ENCODE measurements at places on chromosomes 16 and 17. TPM values are rescaled to one million over a fixed set of nuclear protein-coding genes. Genes with fewer than 3 reads are reported as not detected.

KRTAP9-8 gene
- total RNA-seq = not detected

NT5M gene
- 10.1 TPM for total RNA-seq

ARL5C gene
- total RNA-seq = not detected

- H3K4me3 ChIP-seq = no peak overlapping the region
- peaks cover 12% of the 10 kb centered on the region for H3K36me3 ChIP-seq
- H3K4me1 ChIP-seq = no peaks in the 10 kb centered on the region
- no peak for DNase-seq
Measured at GRCh38 chr17:46722662-46723285, 95.7 kb downstream of the WNT3 start.

MPP3 gene
- total RNA-seq = 5.9 TPM

- no peak overlapping the region for H3K27ac ChIP-seq
- peaks cover 66% of the 10 kb centered on the region for H3K36me3 ChIP-seq
- no peak for DNase-seq
- no peak overlapping the region for H3K4me3 ChIP-seq
- peaks cover 24% of the 10 kb centered on the region for H3K4me1 ChIP-seq
Measured at GRCh38 chr16:24118126-24118821, 137.9 kb upstream of the CACNG3 start.

SLC13A2 gene
- total RNA-seq = 0.13 TPM

- DNase-seq = no peak
- no peaks in the 10 kb centered on the region for H3K4me1 ChIP-seq
- H3K36me3 ChIP-seq = no peaks in the 10 kb centered on the region
- no peaks in the 10 kb centered on the region for H3K27me3 ChIP-seq
Measured at GRCh38 chr17:51427323-51427811, 167.0 kb downstream of the UTP18 start.

PYDC1 gene
- total RNA-seq = not detected

GRCh38 chr17:9987779-9988585 lies 82.9 kb upstream of the RCVRN start:
- no peaks in the 10 kb centered on the region for H3K4me1 ChIP-seq
- H3K4me3 ChIP-seq = no peak overlapping the region
- DNase-seq = peak; percentile 55
- H3K27ac ChIP-seq = no peak overlapping the region

MT1F gene
- total RNA-seq = not detected

GRCh38 chr16:27434141-27435051 lies 32.4 kb downstream of the IL21R start:
- H3K4me3 ChIP-seq = no peak overlapping the region
- H3K27me3 ChIP-seq = peaks cover 13% of the 10 kb centered on the region
- no peak for DNase-seq
- peaks cover 12% of the 10 kb centered on the region for H3K4me1 ChIP-seq
- no peak overlapping the region for H3K27ac ChIP-seq

DNA sequence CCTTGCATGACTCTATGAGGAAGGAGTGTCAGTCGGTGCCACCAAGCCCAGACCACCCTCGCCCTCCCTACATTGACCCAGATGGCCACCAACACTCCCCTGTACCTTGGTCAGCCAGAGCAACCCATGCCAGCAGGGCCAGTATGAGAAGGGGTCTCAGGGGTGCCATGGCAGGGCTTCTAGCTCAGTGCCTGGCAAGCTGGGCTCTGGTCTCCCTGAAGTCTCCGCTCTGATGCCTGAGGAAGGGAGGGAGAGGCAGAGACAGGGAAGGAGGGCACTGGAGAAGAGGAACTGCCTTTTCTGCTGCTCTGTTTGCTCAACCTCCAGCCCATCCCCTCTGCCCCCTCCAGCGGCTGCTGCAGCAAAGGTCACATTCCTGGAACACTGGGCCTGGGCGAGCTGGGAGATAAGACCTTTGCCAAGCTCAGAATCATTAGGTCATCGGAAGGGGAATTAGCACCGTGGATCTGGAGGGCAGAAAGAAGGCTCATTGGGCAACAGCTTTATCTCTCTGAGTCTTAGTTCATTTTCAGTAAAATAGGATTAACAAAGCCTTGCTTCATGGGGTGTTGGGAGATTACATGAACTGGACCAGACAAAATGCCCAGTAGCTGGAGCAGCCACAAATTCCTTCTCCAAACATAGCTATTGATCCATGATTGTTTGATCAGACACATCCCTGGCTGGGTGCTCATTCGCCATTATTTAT lies at the start of gene VTN:
Gene VTN, minus strand, starts transcription at position 273 of the 709 bp plus-strand sequence. Its CDS starts 104 bp downstream, at position 169.
- H3K27me3 ChIP-seq = no peaks in the 10 kb centered on the region
- peaks cover 16% of the 10 kb centered on the region for H3K4me1 ChIP-seq
- peak within 1 kb of the TSS; percentile 29 for H3K4me3 ChIP-seq

- H3K4me3 ChIP-seq = peak within 1 kb of the TSS; percentile 77
- H3K27ac ChIP-seq = peak within 1 kb of the TSS; percentile 77
- H3K27me3 ChIP-seq = no peaks in the 10 kb centered on the region
- DNase-seq = peak; percentile 96
Measured at GRCh38 chr17:79777894-79778503, at the start of gene CBX2. CBX2 (plus strand) TSS chr17:79778148; CDS start chr17:79778236, 88 bp downstream.

DNA sequence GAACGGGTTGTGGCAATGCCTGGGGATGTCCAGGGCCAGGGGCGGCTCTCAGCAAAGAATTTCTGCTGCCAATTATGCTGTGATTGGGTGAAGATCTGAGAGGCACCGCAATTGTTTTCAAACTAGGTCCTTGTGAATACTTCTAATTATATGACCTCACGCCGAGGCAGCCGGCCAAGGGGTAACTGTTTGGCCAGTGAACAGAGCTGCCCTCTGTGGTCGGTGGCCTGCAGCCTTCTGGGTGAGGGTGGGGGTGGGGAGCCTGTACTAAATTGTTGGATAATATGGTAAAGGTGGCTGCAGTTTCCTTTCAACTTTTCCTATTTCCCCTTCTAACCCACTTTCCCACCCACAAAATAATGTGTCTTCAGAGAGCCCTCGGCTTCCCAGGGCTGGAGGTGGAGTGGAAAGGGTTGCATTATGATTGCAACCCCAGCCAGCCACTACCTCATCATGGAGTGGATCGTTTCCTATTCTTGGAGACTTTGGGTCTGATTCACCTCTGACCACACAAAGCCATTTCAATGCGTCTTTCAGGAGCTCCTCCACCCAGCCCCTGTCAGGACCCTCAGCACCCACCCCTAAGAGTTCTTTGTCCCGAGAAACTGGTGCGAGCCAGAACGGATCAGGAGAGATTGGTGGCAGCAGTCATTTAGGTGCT lies 2.0 kb upstream of the DNAI2 start:
- no peaks in the 10 kb centered on the region for H3K36me3 ChIP-seq
- no peak for DNase-seq
- no peak overlapping the region for H3K4me3 ChIP-seq
- H3K27me3 ChIP-seq = peaks cover 82% of the 10 kb centered on the region

DNA sequence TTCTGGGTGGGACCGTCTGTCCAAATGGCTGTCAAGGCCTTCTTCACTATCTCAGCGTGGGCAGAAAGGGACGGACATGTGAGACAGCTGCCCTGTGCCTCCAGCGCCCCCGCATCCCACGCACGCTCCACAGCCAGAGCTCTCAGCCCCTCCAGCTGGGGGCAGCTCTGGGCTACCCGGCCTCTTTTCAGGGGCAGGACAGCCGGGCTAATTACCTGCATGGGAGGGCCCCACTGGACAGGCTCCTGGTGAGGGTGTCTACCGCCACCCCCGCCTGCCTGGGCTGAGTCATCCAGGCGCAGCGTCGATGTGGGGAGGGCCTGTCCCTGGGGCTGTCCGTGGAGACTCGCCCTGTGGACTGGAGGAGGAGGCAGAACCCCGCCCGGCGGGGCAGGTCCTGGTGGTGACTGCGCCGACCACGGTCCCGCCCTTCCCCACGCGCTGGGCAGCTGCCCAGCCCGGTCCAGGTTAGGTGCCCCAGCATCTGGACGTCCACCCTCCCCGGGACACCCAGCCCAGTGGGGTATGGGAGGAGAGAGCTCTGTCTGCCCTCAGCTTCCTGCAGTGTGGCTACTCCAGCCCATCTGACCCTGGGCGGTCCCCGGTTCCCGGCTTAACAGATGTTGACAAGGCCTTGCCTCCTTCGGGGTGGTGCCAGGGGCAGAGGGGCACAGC lies 5.9 kb upstream of the METRNL start:
- DNase-seq = peak; percentile 91
- H3K4me1 ChIP-seq = peaks cover 78% of the 10 kb centered on the region
- H3K27ac ChIP-seq = peak overlapping the region; percentile 69
- no peaks in the 10 kb centered on the region for H3K36me3 ChIP-seq
- no peaks in the 10 kb centered on the region for H3K27me3 ChIP-seq
- no peak overlapping the region for H3K4me3 ChIP-seq

GRCh38 chr17:57838857-57839570 lies 10.8 kb downstream of the MRPS23 start:
- no peak overlapping the region for H3K27ac ChIP-seq
- no peaks in the 10 kb centered on the region for H3K27me3 ChIP-seq
- no peak overlapping the region for H3K4me3 ChIP-seq
- DNase-seq = no peak

DNA sequence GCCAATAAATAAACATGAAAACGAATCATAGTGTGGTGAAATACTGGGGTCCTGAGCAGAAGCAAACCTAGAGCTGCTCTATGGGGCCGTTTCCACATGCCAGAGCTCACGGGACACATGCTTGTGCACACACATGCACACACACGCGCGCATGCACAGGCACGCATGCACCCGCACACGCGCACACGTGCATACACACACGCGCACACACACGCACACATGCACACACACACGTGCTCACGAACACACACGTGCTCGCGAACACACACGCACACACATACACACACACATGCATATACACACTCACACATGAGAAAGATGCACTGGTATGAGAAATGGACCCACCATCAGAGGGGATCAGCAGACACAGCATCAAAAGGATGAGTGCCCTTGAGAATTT lies 52.2 kb upstream of the DNAJA2 start:
- no peak overlapping the region for H3K27ac ChIP-seq
- H3K36me3 ChIP-seq = no peaks in the 10 kb centered on the region
- DNase-seq = no peak
- no peaks in the 10 kb centered on the region for H3K4me1 ChIP-seq

- DNase-seq = no peak
- H3K27ac ChIP-seq = no peak overlapping the region
- H3K27me3 ChIP-seq = peaks cover 18% of the 10 kb centered on the region
- H3K4me1 ChIP-seq = peaks cover 2% of the 10 kb centered on the region
Measured at GRCh38 chr17:29059281-29059680, 16.3 kb downstream of the PIPOX start.

NOS2 gene
- total RNA-seq = not detected

- H3K4me1 ChIP-seq = peaks cover 22% of the 10 kb centered on the region
- no peak overlapping the region for H3K4me3 ChIP-seq
- H3K27ac ChIP-seq = no peak overlapping the region
- no peak for DNase-seq
- H3K36me3 ChIP-seq = no peaks in the 10 kb centered on the region
- peaks cover 2% of the 10 kb centered on the region for H3K27me3 ChIP-seq
Measured at GRCh38 chr17:77286391-77286640, 145.5 kb downstream of the SEC14L1 start.

LITAFD gene
- not detected for total RNA-seq

DNA sequence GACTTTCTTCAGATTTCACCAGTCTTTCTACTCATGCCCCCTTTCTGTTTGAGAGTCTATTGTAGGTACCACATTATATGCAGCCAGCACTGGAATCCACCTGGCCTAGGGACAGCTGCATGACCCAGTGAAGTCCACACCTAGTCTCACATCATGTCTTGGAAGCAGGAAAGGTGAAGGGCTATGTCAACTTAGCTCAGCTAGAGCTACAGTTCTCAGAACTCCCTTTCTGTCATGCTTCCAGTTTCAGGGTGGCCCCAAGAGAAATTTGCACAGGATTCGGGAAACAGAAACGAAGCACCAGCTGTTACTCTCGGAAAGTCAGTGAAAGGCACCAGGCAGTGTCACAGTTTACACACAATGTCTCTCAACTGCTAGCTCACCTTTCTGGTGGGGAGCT lies 51.6 kb upstream of the NLRP1 start:
- DNase-seq = no peak
- no peaks in the 10 kb centered on the region for H3K4me1 ChIP-seq
- H3K36me3 ChIP-seq = no peaks in the 10 kb centered on the region
- no peak overlapping the region for H3K27ac ChIP-seq

PDILT gene
- not detected for total RNA-seq
